Motor neuron (in vitro differentiated cells): ENCODE measurements at places on chromosomes 16 and 17. TPM values are rescaled to one million over a fixed set of nuclear protein-coding genes. Genes with fewer than 3 reads are reported as not detected.

DNA sequence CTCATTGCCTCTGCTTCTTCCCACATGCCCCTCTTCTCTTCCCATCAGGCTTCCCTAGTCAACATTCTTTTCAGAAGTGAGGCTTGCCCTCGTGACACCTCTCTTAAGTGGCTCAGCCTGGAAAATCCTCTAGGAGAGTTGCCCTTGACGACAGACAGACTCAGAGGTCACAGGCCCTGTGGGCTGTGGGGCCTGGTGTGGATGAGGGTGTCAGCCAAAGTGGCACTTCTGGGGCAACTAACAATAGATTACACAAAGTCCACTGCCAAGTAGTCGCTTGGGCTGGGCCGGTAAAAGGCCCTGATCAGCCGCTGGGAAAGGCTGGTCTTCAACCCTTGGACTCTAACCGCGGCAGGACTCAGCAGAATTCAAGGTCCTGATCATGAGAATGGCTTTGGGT lies 33.7 kb upstream of the METTL16 start:
- no peak for ATAC-seq

GRCh38 chr17:80613732-80614071 lies 69.1 kb downstream of the RPTOR start:
- ATAC-seq: no peak

- ATAC-seq: no peak
Observed at GRCh38 chr16:83351846-83352245, 455.9 kb upstream of the HSBP1 start.

GRCh38 chr17:58303971-58304749 lies 23.4 kb upstream of the MPO start:
- ATAC-seq: no peak

DNA sequence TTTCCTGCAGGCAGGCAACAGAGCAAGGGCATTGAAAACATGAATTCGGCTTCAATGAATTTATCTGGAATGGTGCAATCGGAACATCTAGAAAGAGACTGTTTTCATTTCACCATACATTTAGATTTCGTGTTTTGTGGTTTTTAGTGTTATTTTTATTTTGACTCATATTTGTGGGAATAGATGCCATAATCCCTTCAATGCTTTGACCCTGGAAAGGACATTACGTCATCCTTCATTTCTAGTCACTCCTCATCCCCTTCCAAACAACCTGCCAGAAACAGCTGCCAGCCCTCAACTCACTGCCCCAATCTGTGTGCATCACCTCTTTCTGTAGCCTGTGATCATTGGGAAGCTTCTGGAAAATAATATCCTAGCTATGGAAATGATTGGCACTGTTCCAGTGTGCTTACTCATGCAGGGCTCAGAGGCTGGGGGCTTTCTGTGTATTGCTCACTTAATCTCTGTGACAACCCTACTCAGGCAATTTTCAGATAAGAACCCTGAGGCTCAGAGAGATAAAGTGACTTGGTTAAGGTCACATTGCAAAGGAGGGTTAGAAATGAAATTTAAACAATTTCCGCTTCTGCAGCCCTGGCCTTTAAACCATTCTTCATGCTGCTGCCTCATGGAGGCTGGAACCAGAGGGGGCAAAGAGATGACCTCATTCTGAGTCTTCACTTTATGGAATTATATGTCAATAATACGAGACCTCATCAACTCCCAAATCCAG lies 9.5 kb upstream of the KSR1 start:
- ATAC-seq: peak; percentile 49

DNA sequence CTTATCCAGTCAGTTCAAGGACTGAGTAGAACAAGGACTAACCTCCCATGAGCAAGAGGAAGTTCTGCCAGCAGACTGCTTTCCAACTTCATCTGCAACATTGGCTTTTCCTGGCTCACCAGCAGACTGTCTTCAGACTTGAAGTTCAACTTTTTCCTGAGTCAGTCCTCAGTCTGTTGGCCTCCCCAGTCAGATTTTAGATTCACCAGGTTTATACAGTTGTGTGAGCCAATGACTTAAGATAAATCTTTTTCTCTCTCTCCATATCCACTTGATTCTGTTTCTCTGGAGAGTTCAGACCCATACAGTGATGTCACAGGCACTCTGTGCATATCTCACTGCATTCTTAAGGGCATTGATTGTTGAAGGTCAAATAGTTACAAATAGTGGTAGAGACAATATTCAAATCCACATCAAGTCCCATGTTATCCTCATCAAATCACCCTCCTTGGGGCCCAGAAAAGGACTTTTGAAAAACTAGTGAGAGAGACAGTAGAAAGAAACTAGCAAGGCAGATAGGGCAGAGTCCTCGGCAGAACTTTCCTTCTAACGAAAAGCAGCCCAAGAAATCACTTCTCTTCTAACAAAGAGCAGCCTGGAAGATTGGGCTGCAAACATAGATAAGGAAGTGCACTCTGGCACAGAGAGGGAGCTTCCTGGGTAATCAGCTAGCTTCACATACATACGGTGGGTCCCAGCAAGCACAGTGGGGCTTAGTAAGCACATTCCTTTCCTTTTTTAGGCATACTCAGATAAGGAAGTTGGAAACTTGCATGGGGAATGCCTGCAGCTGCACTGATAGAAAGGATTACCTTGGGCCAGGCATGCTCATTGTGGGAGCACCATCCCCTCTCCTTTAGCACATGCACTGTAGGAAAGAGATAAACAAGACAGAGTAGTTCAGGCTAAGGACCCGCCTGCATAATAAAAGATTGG lies 132.3 kb upstream of the FAM20A start:
- ATAC-seq: no peak

- ATAC-seq: peak; percentile 62
Observed at GRCh38 chr16:70700101-70701020, 14.5 kb upstream of the MTSS2 start.

DNA sequence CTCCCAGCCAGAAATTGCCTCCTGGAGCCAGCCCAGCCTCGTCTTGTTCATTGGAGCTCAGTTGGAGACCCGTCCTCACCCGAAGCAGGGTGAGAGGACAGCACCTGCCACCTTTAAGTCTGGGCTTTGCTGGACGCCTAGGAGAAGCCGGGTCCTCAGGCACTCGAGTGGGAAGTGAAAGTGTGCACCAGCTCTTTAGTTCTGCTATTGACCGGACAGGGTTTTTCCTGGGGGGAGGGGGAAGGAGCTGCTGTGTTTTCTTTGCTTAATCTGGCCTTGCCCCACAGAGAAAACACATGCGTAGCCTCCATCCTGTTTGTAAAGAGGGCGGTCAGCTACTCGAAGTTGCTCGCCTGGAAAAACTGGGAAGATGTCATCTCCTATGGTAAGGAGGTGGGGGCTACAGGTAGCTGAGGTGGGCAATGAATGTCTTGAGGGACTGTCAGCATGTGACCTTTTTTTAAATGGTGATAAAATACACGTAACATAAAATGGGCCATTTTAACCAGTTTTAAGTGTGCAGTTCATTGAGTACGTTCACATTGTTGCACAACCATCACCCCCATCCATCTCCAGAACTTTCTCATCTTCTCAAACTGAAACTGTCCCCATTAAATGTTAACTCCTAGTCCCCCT lies 34.4 kb downstream of the CMIP start:
- no peak for ATAC-seq

DNA sequence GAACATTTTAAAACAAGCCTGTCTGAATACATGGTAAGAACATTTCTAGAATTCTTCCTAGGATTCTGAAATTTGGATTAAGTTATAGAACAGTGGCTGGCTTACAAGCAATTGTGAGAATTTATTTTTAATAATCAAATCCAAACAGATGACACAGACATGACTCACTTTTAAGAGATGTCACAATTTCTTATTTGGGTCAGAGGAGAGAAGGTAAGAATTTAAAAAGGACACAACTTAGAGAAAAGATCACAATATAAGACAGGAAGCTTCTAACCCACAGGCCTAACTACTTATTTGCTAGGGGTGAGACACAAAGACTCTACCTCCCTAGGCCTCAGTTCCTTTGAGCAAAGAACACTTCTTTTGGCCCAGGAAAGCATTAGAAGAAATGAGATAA lies 32.7 kb downstream of the ZZEF1 start:
- no peak for ATAC-seq

- no peak for ATAC-seq
Observed at GRCh38 chr17:28895794-28896447, 1.6 kb downstream of the FLOT2 start.

- peak; percentile 44 for ATAC-seq
Observed at GRCh38 chr17:49694847-49695697, 12.7 kb downstream of the SLC35B1 start.

DNA sequence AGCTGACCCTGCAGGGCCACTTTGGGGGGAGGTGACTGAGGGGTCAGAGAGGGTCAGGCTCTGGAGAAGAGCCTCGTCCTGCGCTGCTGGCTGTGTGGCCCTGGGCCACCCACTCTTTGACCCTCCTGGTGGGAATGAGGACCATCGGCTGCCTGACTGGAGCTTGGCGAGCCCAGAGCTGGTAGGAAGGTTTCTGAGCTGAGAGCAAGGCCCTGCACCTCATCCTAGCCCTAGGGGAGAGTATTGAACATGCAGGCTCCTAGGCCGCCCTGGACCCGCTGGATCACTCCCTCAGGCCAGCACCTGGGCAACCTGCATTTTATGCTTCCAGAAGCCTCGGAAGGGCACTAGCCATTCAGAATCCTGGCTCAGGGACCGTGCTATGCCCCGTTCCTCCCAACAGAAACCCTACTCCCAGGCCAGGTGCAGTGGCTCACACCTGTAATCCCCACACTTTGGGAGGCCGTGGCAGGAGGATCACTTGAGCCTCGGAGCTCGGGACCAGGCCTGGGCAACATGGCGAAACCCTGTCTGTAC lies 14.5 kb downstream of the MAP2K3 start:
- ATAC-seq: no peak

- ATAC-seq: no peak
Observed at GRCh38 chr16:59684911-59685310, 950.8 kb upstream of the GOT2 start.

- ATAC-seq: no peak
Observed at GRCh38 chr17:860805-861204, 78.7 kb downstream of the MRM3 start.

DNA sequence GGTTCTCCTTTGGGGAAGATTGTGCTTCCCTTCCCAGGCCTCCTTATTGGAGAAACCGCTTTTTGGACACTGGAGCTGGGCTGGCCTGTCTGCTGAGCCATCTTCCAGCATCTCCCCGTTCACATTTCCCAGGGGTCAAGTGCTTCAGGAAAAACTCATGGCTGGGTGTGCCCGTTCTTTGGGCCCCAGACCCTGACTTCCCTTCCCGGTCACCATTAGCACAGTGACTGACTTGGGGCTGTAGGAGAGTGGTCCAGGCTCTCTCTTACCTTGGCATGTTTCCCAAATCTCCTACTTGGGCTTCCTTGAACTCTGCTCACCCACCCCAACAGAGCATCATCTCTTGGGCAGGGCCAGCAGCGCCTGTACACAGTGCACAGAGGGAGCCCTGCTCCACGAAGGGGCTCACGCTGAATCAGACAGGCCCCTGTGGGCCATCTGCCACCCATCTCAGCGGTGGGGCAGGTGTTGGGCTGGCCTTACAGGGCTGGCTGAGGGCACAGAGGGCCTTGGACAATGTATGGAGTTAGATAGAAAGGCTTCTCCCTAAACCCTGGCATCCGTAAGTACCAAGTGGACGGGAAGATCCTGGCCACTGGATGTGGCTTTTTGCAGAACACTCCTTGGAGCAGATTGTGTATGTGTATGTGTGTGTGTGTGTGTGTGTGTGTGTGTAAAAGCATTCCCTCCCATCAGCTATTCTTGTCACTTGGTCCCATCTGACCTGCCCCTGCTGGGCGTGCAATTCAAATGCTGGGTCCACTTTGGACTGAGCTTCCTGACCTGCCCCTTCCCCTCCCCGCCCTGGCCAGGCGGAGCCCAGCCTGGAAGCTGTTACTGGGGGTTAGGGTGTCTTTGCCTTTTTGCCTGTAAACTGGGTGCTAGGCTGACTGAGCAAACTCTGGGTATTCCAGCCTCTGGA lies 24.9 kb upstream of the CDC42EP4 start:
- ATAC-seq: peak; percentile 25

- ATAC-seq: no peak
Observed at GRCh38 chr17:55201308-55201932, 63.3 kb upstream of the HLF start.

DNA sequence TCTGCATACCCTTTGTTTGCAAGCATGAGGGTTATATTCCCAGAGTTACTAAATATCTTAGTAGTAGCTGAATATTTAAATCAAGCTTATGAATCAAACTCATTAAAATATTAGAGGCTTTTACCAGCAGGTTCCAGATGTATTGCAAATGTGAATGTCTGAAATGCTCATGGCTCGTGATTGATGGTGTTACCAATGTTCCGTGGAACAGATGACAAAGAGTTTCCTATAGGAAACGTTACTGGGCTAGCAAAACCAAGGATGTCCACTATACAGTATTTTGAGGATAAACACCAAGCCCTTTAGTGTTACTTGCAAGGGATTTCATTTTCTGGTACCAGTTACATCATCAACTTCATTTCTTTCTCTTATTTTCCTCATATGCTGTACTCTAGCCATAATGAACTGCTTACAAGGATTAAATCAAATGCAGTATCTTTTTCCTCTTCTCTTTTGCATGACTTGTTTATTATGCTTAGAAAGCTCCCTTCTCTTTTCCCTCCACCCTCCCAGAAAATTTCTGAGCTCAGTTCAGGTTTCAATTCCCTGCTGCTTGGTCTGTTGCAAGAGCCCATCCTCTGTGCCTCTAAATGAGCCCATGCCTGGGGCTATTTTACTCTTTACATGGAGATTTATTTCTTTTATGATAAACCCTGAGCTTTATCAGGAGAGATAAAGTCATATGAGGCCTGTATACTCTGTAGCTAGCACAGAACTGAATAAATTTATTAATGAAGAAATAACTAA lies 1537.1 kb upstream of the GOT2 start:
- no peak for ATAC-seq

DNA sequence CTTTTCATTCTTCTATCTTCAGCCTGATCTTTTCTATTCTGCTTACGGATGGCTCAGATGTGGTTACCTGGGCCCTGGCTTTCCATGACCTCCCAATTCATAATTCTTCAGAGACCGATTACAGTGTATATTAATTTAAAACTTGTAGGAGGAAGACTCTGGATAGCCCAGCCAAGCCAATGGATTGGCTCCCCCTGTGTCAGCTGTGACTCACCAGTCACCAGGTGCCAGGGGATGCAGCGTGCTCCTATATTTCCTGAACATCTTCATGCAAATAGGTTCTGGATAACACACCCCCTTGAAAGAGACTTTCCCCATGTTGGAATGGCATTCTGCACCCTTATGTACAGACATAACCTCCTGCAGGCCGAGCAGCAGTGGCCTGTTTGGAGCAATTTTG lies 208.3 kb upstream of the WSCD1 start:
- ATAC-seq: no peak

GRCh38 chr16:46736695-46737094 lies 11.4 kb downstream of the MYLK3 start:
- no peak for ATAC-seq

OR3A2 gene
- total RNA-seq: 0.27 and 0.46 TPM in 2 replicates

MPV17L gene
- 10.3 and 10.8 TPM in 2 replicates for total RNA-seq

GNAO1 gene
- 46.5 and 63.8 TPM in 2 replicates for total RNA-seq

PTX4 gene
- total RNA-seq: 0.46 TPM in 1 of 2 replicates, not detected in the other

CD300LB gene
- total RNA-seq: 0.27 and 0.31 TPM in 2 replicates

KRTAP4-9 gene
- total RNA-seq: not detected in 2 replicates

ACE gene
- total RNA-seq: 0.88 and 1.1 TPM in 2 replicates

TTYH2 gene
- 20.6 and 25.5 TPM in 2 replicates for total RNA-seq

KRT31 gene
- total RNA-seq: not detected in 2 replicates
